ENCODE measurements at places on chromosomes 3 and 15. TPM values are rescaled to one million over a fixed set of nuclear protein-coding genes. Genes with fewer than 3 reads are reported as not detected.

- no peak for DNase-seq
Observed at GRCh38 chr15:96345560-96346399, 15.3 kb downstream of the NR2F2 start.

FMN1 gene
- total RNA-seq: 4.5 TPM

DNA sequence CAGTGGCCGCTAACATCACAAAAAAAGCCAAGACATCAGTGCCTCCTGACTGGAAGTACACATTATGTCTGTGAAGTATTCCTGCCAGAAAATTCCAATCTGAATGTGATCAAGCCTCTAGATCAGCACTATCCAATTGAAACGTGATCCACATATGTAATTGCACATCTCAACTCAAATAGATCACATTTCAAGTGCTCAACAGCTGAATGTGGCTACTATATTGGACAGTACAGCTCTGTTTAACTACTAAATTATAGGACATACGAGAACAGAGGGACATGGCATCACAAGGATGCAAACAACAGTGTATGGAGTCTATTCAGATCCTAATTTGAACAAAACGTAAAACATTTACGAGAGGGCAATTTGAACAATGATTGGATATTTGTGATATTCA lies 542 bp upstream of the UBAP1L start:
- no peak for DNase-seq

ANKRD63 gene
- total RNA-seq: not detected

ISLR gene
- total RNA-seq: not detected

KBTBD12 gene
- total RNA-seq: not detected

GRCh38 chr3:58522759-58523425 lies 14.1 kb downstream of the ACOX2 start:
- no peak for DNase-seq

- DNase-seq: no peak
Observed at GRCh38 chr3:115958526-115958925, 335.2 kb downstream of the GAP43 start.

RYR3 gene
- total RNA-seq: not detected

SLC12A8 gene
- total RNA-seq: 0.34 TPM

BBX gene
- 42.9 TPM for total RNA-seq

DNA sequence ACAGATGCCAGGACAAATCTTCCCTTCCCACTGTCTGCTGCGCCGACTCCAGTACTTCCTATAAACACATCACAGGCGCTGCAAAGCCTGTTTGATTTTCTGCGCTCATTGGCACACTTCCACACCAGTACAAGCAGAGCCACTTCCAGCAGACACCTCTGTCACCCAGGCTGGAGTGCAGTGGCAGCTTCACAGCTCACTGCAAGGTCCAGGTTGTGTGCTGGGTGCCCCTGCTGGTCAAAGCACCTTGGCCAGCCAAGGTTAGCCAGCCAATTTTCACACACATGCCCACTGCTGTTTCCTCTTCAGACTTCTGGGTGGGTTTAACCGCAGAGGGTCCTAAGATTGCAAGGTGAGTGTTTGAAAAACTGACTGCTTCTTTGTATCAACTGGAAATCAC lies 4.9 kb downstream of the CHDH start:
- DNase-seq: no peak

DNA sequence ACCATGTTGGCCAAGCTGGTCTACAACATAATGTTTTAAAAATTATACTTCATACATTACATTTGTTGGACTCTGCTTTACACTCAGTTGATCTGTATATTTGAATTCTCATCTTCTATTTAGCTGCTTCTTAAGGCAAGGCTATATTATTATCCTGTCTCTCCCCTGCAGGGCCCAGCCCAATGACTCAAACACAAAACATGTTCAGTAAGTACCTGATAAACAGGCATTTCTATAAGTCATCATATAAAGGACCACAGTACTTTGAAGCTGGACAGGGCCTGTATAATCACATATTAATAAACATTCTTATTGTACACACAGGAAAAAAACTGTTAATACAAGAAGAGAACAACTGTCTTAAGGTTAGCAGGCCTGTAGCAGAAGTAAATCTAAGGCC lies 36.2 kb downstream of the NGLY1 start:
- no peak for DNase-seq

DNA sequence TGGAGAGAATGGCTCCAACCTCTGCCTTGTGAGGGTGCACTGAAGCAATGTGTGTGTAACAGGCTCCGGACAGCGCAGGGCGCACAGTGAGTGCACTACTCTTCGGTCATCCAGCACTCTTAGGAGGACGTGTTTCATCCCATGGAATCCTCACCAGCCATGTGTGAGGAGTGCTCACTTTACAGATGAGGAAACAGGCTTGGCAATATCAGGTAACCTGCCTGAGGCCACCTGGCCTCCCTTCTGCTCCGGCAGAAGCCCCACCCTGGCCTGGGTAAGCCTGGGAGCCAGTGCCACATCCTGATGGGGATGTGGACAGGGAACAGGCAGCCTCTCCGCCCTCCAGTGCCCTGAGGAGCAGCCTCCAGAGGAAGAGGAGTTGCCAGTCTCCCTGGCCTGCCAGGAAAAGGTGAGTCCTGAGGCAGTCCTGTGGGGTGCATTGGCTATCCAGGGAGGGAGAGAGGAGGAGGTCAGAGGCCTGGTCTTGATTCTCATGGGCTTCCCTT lies 39.4 kb upstream of the LIMD1 start:
- DNase-seq: no peak

DNA sequence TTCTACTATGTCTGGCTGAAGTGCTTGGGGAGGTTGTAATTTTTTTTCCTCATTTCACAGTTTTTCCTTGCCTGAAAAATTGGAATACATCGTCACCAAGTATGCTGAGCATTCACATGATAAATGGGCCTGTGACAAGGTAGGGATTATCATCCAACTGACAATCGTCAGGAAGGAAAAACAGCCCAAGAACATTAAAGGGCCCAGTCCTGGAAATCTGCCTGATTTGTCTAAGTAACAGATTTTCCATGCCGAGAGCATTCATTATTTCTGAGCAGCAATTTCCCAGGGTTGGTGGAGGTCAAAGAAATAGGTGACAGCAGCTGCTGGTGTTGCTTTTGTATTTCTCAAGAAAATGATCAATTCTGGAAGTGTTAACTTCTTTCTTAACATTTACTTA lies 226.0 kb upstream of the CHRM5 start:
- DNase-seq: no peak

DNA sequence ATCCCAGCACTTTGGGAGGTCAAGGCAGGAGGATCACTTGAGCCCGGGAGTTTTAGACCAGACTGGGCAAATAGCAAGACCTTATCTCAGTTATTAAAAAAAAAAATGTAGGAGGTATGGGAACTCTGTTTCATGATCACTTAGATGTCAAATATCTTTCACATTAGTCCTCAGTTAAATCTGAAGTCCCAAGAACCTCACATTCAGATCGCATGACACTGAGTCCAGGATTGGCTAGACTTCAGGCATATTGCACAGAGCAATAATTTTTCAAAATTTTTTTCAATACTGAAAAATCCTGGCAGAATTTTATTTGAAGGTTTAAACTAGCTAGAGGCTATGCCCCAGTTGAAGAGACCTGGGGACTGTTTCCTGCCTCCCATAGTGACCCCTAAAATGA lies 56.3 kb upstream of the ZNF148 start:
- DNase-seq: no peak

INSYN1 gene
- not detected for total RNA-seq

DNA sequence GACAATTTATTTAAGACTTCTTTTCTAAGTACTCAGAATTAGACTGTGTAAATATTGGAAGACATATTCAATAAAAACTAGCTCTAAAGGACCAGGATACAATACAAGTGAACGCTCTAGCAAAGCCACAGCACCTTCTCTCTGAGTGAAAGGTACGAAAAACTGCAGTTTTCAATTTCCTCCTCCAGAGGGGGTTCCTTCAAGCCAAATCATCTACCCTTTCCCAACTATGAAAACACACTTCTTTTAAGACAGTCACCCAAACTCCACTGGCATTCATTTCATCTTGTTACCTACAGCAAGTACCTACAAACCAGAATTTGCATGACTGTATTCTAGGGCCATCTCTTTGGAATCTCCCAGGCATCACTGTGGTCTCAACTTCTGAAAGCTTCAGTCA lies 165.8 kb downstream of the ERC2 start:
- DNase-seq: no peak

All from activated naive CD4-positive, alpha-beta T cell treated with anti-CD3 and anti-CD28 coated beads, Interleukin-2, amount 50 U/mL, for 72 hours (primary cell).